Chondrocyte (in vitro differentiated cells): ENCODE measurements at places on chromosomes 6 and 20. TPM values are rescaled to one million over a fixed set of nuclear protein-coding genes. Genes with fewer than 3 reads are reported as not detected.

- DNase-seq, result no peak
Observed at GRCh38 chr6:19781269-19781668, 55.9 kb upstream of the ID4 start.

DNA sequence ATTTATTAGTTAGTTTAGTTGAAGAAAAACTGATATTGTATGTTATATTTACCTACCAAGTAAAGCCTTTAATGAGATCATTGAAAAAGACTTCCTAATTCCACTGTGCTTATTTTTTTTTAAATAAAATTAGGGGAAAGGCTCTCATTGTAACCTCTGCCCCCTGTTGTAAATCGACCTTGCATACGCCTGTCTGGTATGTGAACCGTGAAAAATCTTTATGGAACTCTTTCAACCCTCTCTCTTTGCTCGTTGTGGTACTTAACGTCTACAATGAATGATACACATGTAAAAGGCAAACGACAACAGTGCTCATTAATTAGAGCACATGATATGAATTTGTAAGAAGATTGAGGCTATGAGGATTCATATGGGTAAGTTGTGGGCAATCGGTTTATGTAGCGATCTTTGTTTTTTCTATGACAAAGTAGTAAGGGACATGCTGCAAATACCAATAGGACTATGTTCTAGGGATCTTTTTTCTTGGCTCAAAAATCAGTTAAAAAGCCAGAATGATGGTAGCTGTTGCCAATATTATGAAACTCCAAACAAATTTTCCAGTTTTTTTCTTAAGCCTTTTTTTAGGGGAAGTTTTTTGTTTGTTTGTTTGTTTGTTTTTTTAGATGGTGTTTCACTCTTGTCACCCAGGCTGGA, 119.0 kb upstream of the MCHR2 start:
- no peak for DNase-seq

DNA sequence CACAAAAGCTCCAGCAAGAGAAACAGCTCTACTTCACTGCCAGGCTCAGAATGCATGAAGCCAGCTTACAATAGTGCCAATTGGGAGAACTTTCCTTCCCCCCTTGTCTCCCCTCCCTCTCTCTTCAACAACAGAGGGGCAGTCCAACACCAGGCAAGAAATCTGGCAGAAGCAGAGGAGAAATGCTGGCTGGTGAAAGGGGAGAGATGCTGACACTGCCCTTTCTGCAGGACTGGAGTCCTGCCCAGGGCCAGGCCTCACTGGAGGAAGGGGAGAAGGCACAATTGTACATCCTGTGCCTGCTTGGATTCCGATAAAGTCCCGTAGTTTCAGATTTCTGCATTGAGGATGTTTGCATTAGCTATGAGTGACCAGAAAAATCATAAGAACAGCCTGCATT, 148.6 kb downstream of the LRRC1 start:
- no peak for DNase-seq

DNA sequence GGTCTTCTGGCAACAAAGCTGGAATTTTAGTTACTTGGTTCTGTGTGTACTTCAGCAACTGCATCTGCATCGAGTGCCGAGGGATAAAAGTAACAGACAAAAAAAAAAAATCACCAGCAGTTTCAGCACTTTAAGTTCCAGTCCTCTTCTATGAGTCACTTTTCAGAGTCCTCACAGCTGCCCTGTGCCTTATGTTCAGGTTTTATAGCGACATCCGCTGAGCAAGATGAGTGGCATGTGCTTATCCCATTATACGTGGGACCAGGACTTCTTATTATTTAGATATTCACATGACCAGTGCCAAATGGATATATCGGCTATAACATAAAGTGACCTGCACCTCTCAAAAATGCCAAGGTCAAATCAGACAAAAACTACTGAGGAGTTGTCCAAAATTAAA, 242.9 kb downstream of the FOXA2 start:
- DNase-seq, result no peak

DNA sequence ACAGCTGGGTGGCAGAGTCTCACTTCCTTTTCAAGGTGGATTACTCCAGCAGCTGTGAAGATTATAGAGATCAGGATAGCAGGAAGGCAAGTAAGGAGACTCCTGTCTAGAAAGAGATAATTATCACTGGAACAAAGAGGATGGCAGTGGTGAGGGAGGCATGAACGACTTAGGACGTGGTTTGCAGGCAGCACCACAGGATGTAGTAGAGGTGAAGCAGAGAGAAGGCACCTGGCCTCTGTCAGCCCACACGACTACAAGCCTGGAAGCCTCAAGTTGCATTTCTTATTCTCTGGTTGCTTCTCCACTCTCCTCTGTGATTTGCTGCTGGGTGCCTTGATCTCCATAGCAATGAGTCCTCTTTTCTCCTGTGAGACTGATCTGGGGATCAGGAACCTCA, 62.7 kb downstream of the TSHZ2 start:
- DNase-seq, result no peak

TAF4 gene
- 11.5 to 16.3 TPM (median 14.8 TPM) in 3 replicates for total RNA-seq

RBBP8NL gene
- total RNA-seq, result not detected in 3 replicates

DNA sequence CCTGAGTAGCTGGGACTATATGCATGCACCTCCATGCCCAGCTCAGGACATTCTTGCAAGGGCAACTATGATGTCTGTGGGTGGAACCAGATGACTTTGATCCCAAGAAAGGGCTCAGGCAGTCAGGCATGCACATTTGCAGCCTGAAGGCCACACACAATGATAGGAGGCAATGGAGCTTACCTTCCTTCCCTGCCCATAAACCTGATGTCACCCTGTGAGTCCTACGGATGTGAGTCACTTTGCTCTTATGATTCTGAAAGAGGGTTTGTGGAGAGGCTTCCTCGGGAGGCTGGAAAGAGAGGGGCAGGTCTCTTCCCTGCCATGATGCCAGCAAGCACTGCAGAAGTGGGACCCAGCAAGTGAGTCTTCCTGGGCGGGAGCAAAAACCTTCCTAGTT, 202.4 kb downstream of the LY86 start:
- no peak for DNase-seq

DNA sequence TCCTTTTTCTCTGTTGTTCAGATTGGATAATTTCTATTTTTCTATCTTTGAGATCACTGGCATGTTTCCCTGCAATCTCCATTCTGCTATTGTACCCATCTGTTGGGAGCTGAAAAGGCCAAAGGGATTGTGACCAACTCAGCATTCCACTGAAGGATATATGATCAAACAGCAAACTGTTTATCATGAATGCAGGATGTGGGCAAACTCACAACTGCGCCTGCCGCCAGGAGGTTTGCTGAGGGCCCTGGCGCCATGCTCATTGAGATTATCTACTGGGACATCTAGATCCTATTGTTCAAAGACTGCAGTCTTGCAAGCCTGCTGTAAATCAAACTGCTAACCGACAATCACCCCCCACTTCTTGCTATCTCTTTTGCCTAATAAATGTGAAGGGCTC, 3.8 kb upstream of the FKBP1A start:
- DNase-seq, result no peak

DNA sequence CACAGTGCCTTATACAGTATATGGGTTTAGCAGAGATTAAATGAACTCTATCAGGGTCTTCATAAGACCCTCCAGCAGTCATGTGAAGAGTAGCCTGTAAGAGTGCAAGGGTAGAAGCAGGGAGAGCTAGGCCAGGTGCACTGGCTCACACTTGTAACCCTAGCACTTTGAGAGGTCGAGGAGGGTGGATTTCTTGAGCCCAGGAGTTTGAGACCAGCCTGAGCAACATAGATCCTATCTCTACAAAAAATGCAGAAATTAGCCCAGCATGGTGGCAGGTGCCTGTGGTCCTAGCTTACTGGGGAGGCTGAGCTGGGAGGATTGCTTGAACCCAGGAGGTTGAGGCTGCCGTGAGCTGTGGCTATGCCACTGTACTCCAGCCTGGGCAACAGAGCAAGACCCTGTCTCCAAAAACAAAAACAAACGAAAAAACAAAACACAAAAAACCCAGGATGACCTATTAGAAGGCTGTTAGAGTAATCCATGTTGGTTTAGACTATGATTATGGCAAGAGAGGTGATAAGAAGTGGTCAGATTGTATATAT, 31.9 kb downstream of the NCOA3 start:
- no peak for DNase-seq

GRCh38 chr6:1832844-1833787, 223.4 kb downstream of the FOXC1 start:
- no peak for DNase-seq

GRCh38 chr20:52179331-52180179, 12.0 kb downstream of the ZFP64 start:
- DNase-seq, result no peak

KLHDC3 gene
- 66.3 to 96.9 TPM (median 90.3 TPM) in 3 replicates for total RNA-seq

EEF1A2 gene
- total RNA-seq, result 0.34 to 6.5 TPM (median 5.5 TPM) in 3 replicates

- DNase-seq, result no peak
Observed at GRCh38 chr6:152897807-152898399, 84.9 kb downstream of the FBXO5 start.

- DNase-seq, result no peak
Observed at GRCh38 chr6:150451807-150452427, 83.1 kb downstream of the IYD start.

GRCh38 chr6:42967228-42967627, 6.7 kb downstream of the GNMT start:
- DNase-seq, result no peak

DNA sequence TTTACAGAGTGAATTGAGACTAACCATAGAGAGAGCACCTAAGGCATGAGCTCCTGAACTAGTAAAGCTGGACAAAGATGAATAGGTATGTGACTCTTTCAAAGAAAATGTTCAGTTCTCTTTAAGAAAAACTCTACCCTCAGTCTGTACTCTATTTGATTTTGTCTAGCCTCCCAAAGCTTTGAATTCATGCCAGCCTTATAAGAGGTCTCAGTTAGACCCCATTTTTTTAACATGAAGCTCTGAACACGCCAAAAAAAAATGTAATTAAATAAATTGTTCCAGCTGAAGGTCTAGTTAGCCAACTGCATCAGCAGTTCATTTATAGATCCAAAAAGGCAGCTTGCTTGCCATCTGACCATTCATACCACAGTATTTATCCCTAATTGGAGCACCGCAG, 71.6 kb downstream of the COL9A1 start:
- DNase-seq, result no peak

DNA sequence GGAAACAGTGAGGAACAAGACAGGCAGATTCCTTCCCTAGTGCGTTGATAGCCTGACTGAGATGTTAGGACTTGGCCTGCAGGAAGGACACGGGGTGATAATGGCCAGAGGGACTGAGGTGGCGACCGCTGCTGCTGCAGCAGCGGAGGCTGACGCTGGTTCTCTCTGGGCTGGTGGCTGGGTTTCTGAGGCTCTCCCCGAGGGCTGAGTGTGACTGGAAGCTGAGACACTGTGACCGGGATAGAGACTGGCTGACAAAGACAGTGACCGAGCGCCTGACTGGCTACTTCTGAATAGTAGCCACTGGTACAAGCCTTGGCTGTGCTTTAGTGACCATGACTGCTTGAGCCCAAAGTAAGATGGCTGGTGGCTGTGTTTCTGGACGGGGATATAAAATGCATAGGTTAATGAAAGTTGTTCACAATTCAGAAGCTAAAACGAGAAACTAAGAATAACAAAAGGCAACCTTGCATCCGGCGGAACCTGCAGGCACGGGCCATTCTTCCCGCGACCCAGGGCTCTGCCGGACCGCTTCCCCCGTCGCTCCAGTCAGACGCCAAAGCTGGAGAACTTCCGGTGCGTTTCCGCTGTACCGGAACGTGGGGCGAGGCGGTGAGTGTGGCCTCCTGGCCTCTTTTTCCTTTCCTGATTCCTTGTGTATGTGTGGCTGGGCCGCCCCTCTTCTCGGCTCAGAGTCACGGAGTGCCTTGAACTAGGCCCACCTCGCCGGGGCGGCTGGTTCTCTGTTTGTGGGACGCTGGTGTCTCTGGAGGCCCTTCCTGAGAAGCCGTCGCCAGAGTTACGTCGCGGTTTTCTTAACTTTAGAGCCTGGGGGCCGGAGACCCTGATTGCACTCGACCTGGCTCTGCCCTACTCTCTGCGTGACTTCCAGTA, at the start of gene AAR2:
TSS of gene AAR2 (plus strand) at position 587 of the 894 bp plus-strand sequence. CDS start 3,391 bp downstream, outside the sequence.
- peak; percentile 85 for DNase-seq

GJA1 gene
- total RNA-seq, result 194 to 296 TPM (median 295 TPM) in 3 replicates

NFATC2 gene
- 2.0 to 2.6 TPM (median 2.2 TPM) in 3 replicates for total RNA-seq

DNA sequence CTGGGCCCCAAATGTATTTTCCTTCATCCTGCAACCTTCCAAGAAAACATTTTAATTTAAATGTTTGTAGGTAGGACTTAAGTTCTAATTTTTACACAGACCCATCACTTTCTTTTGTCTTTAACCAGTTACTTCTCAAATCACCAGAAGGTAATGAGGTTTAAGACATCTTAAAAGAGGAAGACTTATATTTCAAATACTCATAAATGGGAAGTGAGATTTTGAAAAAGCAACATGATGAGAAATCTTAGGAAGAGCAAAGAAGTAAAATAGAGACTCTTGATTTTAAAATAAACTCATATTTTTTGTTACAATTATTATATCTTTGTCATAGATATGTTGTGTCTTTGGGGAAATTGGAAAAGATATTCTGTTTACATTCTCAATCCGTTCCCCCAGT, 82.3 kb downstream of the SYNE1 start:
- DNase-seq, result no peak

GRCh38 chr6:33136310-33136900, 55.9 kb downstream of the COL11A2 start:
- DNase-seq, result no peak

GRCh38 chr6:103570431-103570830, 1289.3 kb downstream of the HACE1 start:
- DNase-seq, result no peak

GRCh38 chr6:80667006-80667405, 560.5 kb downstream of the BCKDHB start:
- DNase-seq, result no peak

- no peak for DNase-seq
Observed at GRCh38 chr6:142698751-142699150, 246.2 kb downstream of the HIVEP2 start.

SGK2 gene
- total RNA-seq, result 0.45 to 2.1 TPM (median 0.54 TPM) in 3 replicates

FAM209A gene
- total RNA-seq, result 0.55 to 0.58 TPM in 2 of 3 replicates, not detected in the other

DEFB132 gene
- total RNA-seq, result not detected in 3 replicates

DNA sequence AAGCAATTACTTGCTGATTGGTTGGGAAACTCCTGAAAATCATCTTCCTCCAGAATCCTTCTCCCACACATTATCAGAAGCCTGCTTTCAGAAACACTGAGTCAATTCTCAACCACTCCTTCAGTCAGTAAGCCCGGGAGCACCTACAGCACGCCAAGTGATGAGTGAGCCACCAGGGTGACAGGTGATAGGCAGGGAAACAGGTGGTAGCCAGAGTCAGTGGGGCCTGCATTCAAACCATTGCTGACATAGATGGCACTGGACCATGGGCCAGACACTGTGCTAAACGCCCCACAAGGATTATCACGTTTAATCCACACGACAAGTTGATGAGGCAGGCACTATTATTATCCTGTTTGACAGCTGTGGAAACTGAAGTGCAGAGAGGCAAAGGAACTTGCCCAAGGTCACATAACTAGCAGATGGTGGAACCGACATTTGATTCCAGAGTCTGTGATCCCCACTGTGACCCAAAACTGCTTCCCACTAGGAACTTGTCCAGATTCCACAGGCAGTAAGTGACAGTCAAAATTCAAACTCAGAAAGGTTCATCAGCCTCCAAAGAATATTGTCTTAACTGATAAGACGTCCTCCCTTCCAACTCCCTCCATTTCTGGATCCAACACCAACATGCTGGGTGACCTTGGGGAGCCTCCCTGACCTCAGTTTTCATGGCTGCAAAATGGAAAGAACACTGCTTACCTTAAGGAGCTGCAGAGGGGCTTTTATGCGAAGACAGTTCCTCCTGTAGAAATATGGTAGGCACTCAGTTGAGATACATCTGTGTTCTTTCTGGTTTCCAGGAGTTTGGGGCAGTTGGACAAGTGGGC, 23.9 kb upstream of the TOP1 start:
- DNase-seq, result no peak
